Activated T-helper 9 cell treated with anti-CD3 and anti-CD28 coated beads, Interleukin-2, amount 50 U/mL, for 16 hours (primary cell): ENCODE measurements at places on chromosomes 4 and X.

DNA sequence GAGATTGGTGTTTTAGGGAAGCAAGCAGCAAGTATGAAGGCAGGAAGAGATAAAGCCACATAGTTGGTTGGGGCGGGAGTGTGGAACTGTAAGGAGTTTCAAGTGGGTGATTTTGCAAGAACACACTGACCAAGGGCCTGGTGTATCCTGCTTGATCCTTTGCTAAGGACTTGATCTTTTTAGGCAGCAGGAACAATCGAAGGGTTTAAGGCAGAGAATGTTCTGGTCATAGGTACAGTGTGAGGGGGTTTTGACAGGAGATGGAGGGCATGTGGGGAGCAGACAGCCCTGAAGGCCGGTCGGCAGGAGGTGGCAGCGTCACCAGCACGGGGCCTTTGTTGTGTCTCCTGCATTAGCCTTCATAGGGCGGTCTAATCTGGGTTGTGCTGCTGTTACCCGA lies 54.7 kb downstream of the FAM193A start:
- DNase-seq: no peak

GRCh38 chrX:133649651-133650050 lies 234.4 kb upstream of the GPC4 start:
- DNase-seq: no peak

DNA sequence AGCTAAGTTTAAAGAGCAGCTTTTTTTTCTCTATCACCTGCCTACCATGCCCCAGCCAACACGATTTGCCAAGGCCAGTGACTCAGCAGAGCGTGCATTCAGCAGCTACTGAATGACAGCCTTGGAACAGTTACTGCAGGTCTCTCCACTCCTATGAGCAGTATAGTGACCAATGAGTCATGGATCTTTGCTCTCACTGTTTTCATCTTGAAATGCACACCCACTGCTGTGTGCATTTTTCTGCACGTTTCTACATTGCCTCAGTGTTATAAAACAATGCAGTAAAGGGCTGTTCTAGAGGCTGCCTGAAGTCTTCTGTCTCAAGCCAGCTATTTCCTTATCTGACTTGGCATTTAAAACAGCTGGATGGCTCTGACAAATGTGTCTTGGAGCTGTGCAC lies 66.0 kb upstream of the C4orf54 start:
- no peak for DNase-seq

- no peak for DNase-seq
Observed at GRCh38 chr4:101777431-101777830, 13.1 kb upstream of the BANK1 start.

DNA sequence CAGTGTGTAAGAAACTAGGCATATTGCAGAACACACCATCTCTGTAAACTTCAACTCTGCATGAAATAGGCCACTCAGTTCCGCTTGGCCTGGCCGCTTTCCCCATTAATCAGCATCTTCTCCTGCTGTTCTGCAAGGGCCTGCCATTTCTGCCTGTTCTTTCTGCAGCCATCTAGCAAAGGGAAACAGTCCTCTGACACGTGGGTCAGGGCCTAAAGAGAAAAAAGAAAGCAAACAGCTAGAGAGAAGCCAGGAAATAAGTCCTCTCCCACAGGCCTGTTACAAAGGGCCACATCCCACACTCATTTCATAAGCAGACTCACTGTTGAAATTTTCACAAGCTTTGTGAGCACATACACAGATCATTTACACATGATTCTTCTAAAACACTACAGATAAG lies 130.1 kb downstream of the PDE5A start:
- DNase-seq: no peak

- no peak for DNase-seq
Observed at GRCh38 chr4:108051343-108051742, 61.7 kb downstream of the HADH start.

- DNase-seq: no peak
Observed at GRCh38 chrX:8591501-8591900, 126.9 kb downstream of the VCX3B start.

DNA sequence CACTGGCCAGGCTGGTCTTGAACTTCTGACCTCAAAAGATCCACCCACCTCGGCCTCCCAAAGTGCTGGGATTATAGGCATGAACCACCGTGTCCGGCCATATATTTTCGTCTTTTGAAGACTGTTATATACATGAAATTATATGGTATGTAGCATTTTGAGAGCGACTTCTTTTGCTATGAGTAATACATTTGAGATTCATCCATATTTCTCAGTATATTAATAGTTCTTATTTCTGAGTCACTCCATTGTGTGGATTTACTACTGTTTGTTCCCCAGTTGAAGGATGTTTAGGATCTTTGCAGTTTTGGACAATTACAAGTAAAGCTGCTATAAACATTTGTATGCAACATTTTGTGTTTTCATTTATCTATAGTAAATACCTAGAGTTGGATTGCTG lies 34.9 kb downstream of the GNL3L start:
- no peak for DNase-seq

GRCh38 chr4:97646997-97647396 lies 496.3 kb downstream of the STPG2 start:
- no peak for DNase-seq

- DNase-seq: no peak
Observed at GRCh38 chrX:97797076-97797475, 913.4 kb downstream of the RPA4 start.

DNA sequence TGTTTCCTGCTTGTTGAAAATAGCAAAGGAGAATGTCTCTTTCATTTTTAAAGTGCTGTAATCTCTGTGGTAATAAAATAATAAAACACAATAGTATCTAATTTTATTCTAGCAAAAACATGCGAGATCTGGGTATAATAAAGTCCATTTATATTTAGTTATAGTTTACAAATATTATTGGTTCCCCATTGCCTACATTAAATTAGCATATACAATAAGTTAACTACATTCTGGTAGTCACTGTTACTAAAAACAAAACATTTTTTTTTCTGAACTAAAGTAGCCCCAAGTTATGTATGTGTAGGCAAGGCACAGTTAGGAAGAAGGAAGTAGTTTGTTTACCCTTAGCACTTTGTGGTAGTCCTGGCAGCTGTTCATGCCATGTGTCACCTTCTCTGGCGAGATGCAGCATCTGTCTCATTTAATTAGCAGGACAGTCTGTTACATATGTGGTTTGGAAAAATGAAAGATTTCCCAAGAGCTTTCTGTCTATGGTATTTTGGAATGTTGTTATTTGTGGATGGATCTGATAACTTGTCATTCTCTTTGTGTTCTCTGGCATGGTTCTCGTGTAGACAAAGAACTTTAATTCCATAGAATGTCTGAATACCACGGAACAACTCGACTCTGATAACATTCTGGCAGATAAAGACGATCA lies 231.3 kb upstream of the PITX2 start:
- no peak for DNase-seq

DNA sequence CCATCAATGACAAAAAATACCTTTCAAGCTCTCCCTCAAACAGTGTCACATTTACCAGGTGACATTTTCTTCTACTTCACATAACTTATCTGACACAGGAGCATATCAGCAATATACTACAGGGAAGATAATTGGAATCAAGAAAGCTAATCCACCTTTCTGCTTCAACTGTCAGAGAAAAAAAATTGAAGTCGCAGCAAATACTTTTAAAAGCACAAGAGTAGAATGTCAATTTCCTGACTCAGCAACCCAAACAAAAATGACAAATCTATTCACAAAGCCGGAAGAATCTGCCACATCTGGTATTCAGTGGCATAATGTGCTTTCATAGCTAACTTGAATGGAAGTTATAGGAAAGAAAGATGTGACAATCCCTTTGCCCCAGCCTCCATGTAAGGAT lies 36.7 kb downstream of the AGA start:
- no peak for DNase-seq

GRCh38 chr4:126404549-126404948 lies 1089.8 kb downstream of the FAT4 start:
- DNase-seq: no peak

DNA sequence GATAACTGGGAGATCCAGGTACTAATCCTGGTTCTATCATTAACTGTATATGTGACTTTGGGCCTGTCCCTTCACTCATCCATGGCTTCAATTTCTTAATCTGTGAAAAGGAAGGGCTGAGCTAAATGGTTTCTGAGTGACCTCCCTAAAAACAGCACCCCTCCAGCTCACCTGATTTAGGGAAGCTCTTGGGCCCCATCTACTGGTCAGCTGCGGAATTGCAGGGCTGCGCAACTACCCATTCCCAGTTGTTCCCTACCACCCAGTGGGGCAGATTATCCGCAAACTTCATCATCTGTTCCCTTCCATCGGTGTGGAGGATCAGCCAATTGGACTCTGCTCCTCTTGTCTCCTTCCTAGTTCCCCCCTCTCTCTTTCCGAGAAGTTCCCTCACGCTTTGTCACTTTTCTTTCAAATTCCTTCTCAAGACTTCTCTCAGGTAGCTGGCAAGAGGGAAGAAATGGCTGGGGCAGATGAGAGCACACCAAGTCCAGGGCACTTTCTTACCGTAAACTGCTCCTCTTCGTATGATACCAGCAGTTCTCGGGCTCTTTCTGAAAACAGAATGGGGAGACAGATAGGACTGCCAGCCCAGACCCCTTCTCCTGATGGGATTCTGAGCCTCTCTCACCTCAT lies 5.8 kb downstream of the LAS1L start:
- peak; percentile 47 for DNase-seq

- DNase-seq: no peak
Observed at GRCh38 chrX:10404436-10404835, 215.9 kb downstream of the MID1 start.

DNA sequence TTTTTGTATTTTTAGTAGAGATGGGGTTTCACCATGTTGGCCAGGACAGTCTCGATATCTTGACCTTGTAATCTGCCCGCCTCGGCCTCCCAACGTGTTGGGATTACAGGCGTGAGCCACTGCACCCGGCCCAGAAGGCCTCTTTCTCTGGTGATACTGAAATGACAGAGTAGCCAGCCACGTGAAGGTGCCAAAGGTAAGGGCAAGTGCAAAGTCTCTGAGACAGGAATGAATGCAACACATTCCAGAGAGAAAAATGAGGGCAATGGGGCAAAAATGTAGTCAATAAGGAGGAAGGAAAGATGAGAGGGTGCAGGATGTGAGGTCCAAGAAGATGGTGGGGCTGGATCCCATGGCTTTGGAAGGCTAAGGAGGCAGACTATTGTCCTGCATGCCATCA lies 176.0 kb downstream of the NR3C2 start:
- no peak for DNase-seq

DNA sequence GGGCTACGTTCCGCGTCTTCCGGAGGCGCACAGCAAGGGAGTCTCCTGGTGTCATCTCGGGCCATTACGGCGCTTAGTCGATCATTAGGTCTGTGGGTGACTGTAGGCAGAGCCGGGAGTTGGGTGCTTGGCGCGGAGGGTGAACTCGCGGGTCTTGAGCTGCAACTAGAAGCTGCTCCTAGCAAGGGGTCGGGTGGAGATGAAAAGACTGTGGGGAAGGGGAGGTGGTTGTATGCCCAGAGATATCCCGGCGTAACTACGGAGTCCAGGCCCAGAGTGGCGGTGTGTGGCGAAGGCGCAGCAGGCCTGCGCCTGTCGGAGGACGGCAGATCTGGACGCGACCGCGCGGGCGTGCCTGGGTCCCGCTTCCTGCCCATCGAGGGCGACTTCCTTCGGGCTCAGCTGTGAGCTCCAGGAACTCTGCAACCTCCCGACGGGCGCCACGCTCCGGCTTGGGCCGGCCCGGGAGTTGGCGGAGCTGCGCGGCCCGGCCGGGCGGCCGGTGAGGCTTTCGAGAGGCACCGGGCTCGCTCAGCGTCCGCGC lies 2.7 kb upstream of the NKX3-2 start:
- DNase-seq: no peak

GRCh38 chr4:165060938-165061337 lies 7.3 kb downstream of the TRIM75 start:
- DNase-seq: no peak

DNA sequence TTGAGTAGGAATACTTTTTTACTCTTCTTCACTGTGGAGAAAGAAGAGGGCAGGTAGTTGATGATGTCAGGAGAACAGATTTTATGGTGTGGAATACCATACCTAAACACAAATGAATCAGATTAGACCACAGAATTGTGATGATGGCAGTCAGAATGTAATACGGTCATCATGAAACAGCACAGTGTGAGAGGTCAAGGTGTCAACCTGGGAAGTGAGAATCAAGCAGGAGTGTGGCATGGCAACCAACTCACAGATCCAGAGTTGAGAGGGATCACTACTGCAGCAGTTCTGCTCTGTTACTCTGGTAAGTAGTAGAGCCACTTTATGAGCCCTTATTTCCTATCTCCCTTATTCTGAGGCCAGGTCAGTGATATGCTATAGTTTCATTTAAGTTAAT lies 27.7 kb downstream of the METTL14 start:
- DNase-seq: no peak

- DNase-seq: no peak
Observed at GRCh38 chr4:76195326-76195725, 18.3 kb downstream of the SCARB2 start.

- DNase-seq: no peak
Observed at GRCh38 chrX:63708801-63709200, 76.2 kb downstream of the ARHGEF9 start.

- no peak for DNase-seq
Observed at GRCh38 chrX:22237479-22237878, 35.2 kb upstream of the CBLL2 start.

- no peak for DNase-seq
Observed at GRCh38 chrX:125782184-125782583, 383.9 kb downstream of the DCAF12L2 start.

- no peak for DNase-seq
Observed at GRCh38 chrX:6228720-6229119, at the start of gene NLGN4X. TSS of gene NLGN4X (minus strand) at chrX:6228867. CDS start at chrX:6151466, 77,401 bp downstream.

- DNase-seq: no peak
Observed at GRCh38 chr4:156322592-156322991, 368.9 kb upstream of the CTSO start.

DNA sequence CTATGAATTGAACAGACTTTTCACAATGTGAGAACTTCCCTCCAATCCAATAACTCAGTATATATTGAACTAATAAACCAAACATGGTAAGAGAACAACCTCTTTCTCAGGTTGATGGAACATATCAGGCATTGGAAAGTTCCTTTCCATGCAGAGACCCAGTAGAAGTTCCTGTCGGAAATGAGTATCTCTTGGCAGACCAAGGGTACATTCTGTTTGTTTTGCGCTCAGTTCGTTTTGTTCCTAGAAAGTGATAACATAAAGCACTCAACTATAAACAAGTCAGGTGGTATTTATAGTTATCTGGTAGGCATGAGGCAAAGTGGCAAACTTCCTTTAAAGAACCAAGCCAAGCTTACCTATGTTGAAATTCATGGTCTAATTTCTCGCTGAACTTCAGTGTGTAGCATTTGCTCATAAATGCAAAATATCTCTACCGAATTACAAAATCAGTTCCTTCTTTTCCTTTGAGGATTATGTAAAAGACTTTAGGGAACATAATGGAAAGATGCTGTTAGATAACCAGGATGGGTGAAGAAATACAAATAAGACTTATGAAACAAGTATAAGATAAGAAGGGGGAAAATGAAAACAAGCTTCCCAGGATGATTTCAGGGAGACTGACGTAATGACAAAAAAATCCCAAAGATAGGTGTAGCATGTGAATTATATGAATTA lies 120.3 kb downstream of the ARHGAP24 start:
- no peak for DNase-seq

GRCh38 chrX:65578346-65578745 lies 43.8 kb upstream of the LAS1L start:
- no peak for DNase-seq

- no peak for DNase-seq
Observed at GRCh38 chr4:22407361-22407760, 108.5 kb downstream of the ADGRA3 start.
